ENCODE measurements at places on chromosomes 13 and 19.
A peak's percentile ranks its signal among the peaks of the same experiment; 100 is the strongest.

DNA sequence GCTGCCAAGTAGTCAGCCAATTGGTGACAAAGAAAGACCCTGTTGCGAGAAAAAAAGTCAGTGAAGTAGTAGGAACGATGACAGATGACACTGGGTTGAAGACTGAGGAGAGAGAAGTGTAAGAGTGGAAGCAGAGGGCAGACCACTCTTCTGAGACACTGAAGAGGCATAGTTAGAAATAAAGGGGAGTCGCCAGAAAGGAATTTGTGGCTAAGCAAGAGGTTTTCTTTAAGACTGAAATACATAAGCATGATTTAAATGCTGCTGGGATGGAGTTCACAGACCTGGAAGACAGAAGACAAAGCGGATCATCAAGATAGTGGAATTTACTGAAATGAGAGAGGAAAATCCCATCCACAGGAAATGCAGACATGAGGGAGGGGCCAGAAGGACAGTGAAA is 56.2 kb upstream of the USPL1 start:
- no peak for DNase-seq

DNA sequence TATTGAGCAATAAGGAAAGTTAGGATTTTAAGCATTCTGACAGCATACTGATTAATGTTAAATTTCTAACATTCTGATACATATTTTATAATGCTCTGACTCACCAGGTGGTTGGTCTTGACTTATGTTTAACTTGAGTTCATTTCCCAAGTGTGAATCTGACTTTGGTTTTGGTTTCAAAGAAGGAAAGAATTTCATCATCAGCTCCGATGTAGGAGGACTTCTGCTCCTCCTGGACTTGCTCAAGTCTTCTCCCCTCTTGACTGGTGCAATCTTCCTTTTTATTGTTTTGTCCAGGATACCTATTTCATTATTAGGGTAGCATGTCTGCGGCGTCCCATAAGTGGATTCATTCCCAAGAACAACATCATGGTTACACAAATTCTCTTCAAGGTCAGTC is 141.3 kb downstream of the RNF17 start:
- DNase-seq = no peak

DNA sequence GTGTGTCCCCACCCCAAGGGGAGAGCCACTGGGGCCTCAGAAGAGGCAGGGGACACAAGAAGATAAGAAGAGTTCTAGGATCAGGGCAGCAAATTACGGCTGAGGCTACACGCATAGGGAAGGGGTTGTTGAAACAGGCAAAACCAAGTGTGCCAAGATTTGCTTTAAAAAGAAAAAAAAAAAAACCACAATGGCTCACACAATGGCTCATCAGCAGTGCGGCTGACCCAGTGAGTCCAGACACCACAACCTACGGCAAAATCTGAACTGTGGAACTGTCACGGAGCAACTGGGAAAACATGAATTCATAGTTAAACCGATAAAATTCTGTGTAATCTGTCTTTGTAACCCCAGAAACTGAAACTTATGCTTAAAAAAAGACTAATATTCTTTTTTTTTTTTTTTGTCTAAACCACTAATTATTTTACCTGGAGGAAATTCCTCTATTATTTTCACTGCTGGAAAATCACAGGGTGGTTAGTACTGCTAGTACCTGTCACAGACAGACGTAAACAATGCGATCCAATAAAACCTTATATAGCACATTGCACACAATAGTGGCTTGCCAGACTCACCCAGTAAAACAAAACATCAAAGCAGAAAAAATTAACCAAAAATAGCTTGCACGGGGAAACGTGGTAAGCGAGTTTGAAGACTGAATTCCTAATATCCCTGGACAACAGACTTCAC is 325.4 kb upstream of the TSHZ3 start:
- DNase-seq = no peak

GRCh38 chr13:90493667-90494066 is 853.8 kb upstream of the MIR17HG start:
- no peak for DNase-seq

DNA sequence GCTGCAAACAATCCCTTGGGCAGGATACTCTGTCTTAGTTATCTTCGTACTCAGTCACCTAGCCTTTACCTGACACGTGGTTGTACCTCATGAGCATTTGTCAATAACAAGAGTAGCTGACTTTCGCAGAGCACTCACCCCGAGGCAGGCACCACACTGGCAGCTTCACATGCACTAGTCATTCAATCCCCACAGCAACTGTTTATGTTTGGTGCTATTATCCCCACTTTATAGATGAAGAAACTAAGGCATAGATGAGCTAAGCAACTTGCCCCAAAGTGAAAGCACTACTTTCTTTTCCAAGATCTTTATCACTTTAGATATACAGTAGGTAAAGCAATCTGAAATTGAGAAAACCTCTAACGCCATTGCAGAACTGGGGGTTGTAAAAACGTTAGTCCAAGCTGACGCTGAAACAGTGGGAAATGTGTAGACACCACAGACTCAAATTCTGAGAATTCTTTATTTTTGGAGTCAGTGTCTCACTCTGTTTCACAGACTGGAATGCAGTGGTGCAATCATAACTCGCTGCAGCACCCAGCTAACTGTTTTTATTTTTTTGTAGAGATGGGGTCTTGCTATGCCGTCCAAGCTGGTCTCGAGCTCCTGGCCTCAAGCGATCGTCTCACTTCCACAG is 446.0 kb downstream of the FOXO1 start:
- no peak for DNase-seq

DNA sequence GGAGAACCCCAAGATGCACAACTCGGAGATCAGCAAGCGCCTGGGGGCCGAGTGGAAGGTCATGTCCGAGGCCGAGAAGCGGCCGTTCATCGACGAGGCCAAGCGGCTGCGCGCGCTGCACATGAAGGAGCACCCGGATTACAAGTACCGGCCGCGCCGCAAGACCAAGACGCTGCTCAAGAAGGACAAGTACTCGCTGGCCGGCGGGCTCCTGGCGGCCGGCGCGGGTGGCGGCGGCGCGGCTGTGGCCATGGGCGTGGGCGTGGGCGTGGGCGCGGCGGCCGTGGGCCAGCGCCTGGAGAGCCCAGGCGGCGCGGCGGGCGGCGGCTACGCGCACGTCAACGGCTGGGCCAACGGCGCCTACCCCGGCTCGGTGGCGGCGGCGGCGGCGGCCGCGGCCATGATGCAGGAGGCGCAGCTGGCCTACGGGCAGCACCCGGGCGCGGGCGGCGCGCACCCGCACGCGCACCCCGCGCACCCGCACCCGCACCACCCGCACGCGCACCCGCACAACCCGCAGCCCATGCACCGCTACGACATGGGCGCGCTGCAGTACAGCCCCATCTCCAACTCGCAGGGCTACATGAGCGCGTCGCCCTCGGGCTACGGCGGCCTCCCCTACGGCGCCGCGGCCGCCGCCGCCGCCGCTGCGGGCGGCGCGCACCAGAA is 1.1 kb downstream of the SOX1 start:
- no peak for DNase-seq

DNA sequence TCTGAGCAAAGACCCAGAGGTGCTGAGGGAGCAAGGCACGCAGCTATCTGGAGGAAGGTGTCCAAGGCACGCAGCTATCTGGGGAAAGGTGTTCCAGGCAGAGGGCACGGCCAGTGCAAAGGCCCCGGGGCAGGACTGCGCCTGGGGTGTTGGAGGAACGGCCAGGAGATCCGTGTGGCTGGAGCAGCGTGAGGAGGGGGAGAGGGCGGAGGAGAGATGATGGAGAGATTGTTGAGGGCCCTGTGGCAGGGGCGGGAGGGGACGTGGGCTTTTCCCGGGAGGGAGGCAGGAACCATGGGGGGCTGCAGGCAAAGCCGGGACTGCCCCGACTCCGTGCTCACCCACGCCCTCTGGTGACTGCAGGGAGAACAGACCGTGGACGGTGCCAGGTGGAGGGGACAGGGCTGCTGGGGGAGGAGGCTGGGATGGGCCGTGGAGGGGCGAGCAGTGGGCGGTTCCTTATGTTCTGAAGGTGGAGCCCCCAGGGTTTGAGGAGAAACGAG is 13.3 kb upstream of the MISP start:
- DNase-seq = peak; percentile 44

DNA sequence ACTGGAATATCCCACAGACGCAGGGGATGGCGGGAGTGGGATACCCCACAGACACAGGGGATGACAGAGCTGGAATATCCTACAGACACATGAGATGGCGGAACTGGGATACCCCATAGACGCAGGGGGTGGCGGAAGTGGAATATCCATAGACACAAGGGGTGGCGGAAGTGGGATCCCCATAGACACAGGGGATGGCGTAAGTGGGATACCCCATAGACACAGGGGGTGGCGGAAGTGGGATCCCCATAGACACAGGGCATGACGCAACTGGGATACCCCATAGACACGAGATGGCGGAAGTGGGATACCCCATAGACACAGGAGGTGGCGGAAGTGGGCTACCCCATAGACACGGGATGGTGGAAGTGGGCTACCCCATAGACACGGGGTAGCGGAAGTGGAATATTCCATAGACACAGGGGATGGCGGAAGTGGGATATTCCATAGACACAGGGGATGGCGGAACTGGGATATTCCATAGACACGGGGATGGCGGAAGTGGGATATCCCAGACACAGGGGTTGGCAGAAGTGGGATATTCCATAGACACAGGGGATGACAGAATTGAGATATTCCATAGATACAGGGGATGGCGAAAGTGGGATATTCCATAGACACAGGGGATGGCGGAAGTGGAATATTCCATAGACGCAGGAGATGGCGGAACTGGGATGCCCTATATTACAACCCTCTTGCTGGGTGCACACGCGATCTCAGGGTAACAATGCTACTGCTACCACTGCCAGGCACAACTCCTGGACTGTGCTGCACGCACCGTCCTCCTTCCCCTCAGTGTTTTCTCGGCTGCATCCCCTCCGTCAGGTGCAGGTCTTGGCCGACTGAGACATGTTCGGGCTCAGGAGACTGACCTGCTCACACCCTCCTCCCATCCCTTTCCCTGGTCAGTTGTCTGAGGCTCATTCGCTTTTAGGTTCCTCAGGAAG is 28.1 kb downstream of the ZNF787 start:
- DNase-seq = no peak

GRCh38 chr13:56953965-56954364 is 186.8 kb upstream of the PRR20A start:
- DNase-seq = no peak

- DNase-seq = no peak
Observed at GRCh38 chr19:19379527-19379926, 25.9 kb upstream of the GATAD2A start.

DNA sequence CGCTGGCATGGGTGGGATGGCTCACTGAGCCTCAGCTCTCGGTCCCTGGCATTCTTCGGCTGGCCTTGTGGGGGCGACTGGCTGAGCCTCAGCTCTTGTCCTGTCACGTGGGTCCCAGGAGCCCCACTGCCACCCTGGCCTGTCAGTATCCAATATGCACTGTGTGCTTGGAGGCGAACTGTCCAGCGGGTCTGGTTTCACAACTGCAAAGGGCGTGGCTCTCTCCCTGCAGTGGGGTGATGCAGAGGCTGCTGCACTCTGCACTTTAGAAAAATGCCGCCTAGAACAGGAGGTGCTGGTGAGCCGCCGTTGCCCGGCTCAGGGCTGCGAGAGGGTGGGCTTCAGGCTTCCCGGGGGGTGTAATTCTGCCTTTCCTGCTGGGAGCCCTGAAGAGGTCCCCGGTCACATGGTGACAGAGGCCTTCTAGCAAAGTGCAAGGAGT is 17.0 kb upstream of the TMEM255B start:
- DNase-seq = no peak

DNA sequence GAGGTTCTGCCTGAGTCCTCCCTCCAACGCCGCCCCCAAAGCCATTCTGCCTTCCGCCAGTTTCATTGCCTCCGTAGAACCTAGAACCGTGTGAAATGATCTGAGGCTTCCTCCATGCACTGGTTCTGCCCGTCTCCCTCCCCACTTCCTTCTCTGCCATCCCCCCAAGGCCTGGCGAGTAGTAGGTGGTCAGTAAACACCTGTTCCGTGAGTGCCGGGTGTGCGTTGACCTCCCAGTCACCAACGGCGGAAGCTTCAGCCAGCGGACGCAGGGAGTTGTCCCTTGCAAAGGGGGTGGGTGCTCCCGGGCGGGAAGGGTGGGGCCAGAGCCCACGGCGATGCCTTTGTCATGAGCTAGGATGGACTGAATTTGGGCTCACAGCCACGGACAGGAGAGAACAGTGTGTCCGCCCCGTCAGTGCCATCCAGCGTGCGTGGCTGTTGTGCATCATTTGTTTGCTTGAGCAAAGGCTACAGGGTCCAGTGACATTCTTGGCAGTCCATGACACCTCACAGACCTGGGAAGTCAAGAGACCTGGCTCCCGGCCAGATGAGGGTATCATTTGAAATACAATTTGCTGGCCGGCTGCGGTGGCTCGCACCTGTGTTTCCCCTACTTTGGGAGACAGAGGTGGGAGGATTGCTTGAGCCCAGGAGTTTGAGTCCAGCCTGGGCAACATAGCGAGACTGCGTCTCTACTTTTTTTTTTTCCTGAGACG is 43.1 kb downstream of the NFIC start:
- no peak for DNase-seq

DNA sequence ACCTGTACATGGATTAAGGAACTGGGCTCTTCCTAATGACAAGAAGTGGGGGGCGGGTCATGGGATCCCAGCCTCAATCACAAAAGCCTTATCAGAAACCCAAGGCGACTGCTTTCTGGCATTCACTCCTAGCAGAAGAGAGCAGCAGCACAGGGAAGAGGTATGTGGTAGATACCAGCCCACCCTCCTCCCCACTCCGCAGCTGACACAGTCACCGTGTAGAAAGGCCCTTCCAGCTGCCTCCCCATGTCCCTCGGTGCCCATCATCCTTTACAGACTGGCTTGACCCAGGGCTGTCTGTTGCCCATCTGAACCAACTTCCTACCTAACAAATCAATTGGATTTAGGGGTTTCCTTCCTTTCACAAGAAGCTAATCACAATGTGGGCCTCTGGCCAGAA is 3.1 kb upstream of the DHRS12 start:
- no peak for DNase-seq

GRCh38 chr13:39600766-39601165 is 2.2 kb downstream of the LHFPL6 start:
- no peak for DNase-seq

DNA sequence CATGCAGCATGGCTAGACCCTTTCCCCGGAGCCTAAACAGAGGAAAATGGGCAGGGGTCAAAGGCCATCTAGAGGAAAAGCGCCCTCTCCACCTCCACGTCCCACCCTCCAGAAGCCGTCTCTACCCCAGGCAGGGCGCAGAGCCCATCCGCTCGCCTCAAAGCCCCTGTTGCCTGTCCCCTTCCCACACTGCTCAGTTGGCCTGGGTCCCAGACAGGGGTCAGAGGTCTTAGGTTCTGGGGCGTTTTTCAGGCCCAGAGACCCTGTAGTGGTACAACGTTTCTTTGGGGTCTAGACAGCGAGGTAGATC is 285 bp downstream of the TMEM143 start:
- DNase-seq = no peak

- DNase-seq = no peak
Observed at GRCh38 chr19:5358173-5358800, 17.7 kb upstream of the PTPRS start.

All from stimulated activated CD4-positive, alpha-beta T cell treated with anti-CD3 and anti-CD28 coated beads, Interleukin-1b, Interleukin-23, amount 100 ng/mL, for 24 hours (primary cell).